ENCODE measurements at places on chromosomes 7 and 10.

DNA sequence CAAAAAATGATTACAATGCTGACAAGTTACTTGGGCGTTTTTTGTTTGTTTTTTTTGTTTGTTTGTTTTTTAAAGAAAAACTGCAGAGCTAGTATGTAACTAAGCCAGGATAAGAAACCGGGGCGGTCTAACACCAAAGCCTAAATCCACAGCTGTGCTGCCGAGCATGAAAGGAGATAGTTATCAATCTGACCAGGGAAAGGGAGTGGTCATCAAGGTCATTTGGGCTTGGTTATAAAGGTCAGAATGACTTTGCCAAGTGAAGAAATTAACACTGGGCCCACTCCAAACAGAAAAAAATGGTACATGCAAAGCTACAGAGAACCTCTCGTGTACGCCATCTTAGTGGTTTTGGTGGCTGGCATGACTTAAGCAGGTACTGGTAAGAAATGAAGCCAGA, 104.7 kb downstream of the SRPK2 start:
- no peak for DNase-seq

DNA sequence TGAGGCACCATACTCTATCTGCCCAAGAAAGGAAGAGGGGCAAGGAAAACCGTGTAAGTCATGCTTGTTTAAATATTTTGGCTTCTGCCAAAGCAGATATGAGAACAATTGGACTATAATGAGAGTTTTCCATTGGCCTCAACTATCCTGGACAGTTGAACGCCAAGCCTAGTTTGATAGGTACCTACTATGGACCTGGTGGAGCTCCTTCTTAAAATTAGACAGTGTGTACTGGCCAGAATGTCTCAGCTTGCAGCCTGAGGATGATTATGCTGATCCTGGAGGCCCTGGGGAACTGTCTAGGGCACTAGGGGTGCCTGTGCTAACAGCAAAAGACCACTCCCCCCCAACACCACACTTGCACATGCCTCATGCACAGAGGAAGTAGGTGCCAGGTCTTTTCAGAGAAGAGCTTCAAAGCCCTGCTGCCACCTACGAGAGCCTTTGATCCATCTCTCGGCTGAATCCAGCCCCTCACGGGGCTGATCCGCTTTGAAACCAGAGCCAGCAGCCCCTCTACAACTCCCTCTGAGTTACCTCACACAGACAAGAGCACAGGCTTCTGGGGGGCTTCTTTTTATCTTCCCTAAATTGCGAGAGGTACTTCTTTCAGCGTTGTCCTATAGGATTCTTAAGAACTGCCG, 473.8 kb upstream of the GALNT17 start:
- no peak for DNase-seq

DNA sequence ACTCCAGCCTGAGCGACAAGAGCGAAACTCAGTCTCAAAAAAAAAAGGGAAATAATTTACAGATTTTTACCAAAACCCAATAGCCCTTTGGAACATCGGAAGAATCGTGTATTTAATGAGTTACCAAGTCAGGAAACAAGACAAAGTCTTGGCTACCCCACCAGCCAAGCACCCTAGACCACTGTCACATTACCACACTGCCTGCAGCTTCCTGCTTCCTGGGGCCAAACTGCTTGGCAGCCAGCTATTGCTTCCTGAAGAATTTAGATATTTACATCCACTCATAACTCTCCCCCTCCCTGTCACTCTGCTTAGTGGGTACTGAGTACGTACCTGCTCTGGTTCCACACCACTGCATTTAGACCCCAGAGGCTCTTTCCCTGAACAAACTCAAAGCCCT, 14.1 kb upstream of the TNPO3 start:
- no peak for DNase-seq

- peak; percentile 68 for DNase-seq
Observed at GRCh38 chr10:58266003-58266825, 1.5 kb downstream of the IPMK start.

DNA sequence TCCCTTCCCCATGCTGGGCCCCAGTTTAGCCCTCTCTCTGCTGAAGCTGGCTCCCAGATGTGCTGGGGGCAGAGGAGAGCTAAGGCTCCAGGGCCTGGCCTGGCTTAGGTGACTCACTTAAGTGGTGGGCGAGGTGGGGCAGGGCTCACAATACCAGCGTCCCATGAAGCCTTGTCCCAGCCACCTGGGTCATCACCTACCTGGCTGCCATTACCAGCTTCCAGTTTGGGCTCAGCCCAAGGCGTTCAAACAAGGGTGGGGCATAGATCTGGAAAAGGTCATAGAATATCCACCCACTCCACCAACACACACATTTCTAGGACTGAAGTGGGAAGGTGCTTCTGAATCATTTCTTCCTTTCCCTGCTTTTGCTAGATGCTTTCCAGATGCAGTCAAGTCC, 8.3 kb downstream of the KAZALD1 start:
- DNase-seq, result peak; percentile 25

DNA sequence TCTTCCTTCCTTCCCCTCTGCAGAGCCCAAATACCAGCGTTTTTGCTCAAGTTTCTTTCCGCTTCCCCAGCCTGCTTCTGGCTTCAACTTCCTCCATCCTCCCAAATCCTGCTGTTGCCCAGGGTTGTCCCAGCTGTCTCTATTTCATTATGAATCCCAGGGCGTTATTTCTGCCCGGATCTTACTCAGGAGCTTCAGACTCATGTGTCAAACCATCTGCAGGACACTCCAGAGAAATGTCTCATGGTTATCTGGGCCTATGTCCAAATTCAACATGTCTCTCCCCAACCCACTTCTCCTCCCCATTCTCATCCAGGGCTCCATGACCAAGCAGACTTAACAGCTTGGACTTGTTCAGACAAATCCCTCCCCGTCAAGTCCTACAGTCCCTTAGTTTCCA, 15.6 kb downstream of the ARHGAP22 start:
- DNase-seq, result peak; percentile 92

DNA sequence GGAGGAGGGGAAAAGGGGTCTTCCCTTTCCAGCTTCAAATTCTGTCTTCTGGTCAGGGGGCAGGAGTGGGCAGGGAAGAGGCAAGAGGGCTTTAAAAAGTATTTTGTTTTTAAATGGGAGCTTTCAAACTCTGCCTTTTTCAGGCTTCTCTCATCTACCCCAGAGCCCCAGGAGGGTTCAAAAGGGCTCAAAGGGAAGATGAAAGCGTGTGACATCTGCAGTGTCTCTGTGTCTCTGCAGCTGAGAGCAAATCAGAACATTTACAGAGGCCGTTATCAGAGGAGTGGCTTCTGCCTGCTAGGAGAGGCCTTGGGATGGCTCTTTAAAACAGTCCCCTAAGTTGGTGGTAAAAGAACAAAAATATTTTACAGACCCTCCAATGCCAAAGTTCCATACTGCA, 30.3 kb downstream of the TRIM8 start:
- DNase-seq, result no peak

DNA sequence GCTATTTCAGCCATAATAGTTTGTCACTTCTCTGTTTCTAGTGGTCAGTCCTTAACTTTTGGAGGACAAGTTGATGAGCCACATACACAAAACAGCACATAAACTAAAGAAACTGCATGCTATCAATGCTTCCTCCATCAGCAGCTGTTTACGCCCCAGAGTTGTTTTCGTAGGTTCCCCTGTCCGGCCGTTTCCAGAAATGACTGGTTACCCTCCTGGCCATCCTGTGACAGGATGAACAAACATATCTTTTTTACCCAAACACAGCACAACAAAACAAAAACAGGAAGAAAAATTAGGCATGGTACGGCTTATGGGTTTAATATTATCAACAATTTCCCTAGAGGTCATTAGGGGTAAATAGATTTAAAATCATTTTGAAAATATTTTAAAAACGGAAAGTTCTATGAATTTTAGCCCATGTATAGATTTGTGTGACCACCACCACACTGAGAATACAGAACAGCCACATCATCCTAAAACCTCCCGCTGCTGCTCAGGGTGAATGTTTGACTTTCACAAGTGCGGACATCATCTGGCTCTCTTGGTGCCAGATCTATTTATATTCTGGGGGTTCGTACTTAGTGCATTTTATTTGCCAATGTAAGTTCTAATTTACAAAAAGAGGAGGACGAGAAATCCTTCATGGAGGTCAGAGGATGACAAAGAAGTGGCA, 74.8 kb downstream of the HIPK2 start:
- no peak for DNase-seq

DNA sequence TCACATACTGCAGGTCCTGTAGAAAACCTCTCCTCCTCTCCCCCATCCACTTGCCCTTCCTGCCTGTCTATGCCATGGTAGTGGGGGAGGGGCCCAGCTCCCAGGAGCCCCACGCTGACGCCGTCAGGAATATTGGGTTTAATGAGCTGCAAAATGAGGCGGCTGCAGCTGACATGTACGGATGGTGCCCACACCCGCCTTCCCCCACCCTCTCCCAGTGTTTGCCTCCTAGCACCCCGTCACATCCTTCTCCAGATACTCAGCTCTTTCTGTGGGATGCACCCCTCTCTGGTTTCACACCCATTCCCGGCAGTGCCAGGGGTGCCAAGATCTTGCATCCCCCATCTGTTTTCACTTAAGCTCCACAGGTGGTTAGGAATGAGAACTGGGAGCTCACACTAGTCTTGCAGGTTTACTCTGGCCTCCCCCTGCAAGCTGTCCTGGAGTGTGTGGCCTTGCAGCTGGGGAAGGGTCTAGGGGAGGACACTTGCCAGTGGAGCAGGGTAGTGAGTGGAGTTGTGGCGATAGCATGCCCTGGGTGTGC, 26.1 kb downstream of the GBX1 start:
- DNase-seq, result no peak

GRCh38 chr7:129588268-129588667, 23.3 kb upstream of the NRF1 start:
- DNase-seq, result no peak

- no peak for DNase-seq
Observed at GRCh38 chr10:60082744-60083344, 176.5 kb upstream of the CCDC6 start.

GRCh38 chr7:12524794-12525386, 45.6 kb upstream of the SCIN start:
- peak; percentile 51 for DNase-seq

- DNase-seq, result no peak
Observed at GRCh38 chr10:63258920-63259678, 126.0 kb downstream of the NRBF2 start.

DNA sequence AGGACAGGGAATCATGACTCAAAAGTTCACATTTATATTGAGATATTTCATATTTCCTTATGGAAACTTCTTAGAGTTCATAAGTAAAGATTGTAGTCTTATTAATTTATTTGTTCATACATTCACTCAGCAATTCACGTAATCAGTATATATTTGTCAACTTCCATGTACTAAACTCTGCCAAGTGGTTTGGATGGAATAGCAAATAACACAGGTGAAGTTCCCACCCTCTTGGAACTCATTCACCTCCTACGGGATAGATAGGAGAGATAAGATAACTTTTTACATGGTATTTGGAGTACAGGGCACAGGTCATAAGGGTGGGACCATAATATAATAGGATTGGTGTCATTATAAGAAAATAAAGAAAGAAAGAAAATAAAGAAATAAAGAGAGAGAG, 234.0 kb downstream of the CDC14C start:
- DNase-seq, result no peak

GRCh38 chr10:124288486-124288885, 130.2 kb downstream of the OAT start:
- no peak for DNase-seq

DNA sequence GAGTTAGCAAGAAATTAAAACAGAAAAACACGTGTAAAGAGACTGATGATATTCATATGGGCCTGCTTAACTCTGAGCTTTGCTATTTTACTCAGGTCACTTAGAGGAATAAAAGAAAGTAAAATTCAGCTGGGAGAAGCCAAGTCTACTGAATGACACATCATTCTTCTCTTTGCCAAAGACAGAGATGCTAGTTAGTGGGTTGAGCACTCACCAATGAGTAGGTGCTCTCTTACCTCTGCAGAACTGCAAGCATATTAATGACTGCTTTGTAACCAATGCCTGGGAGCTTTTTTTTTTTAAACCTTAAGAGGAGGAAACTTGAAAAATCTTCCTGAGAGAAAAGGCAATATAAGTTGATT, 44.8 kb upstream of the BAMBI start:
- no peak for DNase-seq

- DNase-seq, result no peak
Observed at GRCh38 chr10:71748671-71749191, 24.6 kb downstream of the VSIR start.

DNA sequence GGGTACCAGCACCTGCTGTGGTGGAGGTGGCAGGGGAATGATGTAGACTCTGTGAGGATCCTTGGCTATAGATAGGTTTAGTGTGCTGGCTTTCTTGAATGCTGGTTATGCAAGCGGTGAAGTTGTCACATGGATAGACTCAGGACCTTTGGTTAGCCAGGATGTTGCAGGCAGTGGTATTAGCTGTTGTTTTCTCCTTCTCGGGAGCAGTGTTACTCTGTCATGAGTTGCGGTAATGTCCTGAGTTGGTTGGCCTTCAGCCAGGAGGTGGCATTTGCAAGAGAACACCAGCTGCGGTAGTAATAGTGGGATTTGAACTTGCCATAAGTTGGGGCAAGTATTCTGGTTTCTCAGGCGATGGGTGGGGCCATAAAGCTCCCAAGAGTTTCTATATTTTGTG, 10.8 kb downstream of the AGK start:
- no peak for DNase-seq

DNA sequence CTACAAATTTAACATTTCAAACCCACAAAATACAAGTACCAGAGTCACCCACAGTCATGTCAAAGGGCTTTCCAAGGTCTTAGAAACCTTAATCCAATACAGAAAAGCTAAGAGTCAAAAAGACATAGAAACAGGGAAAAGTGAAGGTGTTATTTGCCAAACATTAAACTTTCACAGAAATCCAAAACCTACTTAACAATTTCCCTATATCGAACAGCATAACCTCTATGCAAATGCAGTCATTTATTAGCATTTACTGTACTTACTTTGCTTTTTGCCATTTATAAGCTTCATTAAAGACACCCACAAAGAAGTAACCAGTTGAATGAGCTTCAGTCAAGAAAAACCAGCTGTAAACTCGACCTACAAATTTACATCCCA, 1.6 kb downstream of the PANK1 start:
- no peak for DNase-seq

DNA sequence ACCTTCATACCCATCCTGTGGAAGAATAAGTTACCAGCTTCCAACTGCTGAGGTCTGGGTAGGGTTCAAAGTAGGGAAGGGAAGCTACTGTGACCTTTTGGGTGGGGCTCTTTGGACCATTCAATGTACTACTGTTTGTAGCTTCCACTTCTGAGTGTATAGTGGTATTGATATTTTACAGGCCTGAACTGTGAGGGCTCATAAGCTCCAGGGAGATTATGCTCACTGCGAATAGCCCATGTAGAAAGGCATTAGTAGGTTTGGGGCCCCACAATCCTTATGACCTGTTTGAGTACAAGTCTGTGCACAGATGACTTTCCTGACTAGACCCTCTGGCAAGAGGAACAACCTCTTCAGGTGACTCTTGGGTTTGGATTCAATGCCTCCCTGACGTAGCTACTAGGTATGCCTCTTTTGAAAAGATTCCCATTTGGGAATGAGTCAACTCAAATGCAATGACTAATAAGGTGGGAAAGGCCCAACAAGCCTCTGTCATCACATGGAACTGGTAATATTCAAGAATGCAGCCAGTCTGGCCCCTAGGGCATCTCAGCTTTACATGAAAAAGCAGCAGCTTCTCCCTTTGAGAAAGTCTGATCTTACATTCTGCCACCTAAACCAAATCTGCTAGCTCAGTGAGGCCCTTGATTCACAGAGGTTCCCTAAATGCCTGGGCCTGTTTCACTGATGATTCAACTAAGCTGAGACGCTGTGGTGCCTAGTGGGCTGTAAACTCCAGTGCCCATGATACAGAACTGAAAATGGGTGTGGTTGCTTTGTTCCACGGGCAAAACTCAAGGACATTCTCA, 79.8 kb downstream of the ABI1 start:
- DNase-seq, result peak; percentile 86

GRCh38 chr7:97733276-97734161, 1.6 kb downstream of the TAC1 start:
- DNase-seq, result no peak

GRCh38 chr10:75283671-75284470, 48.1 kb upstream of the COMTD1 start:
- no peak for DNase-seq
